ENCODE measurements at places on chromosomes 13 and 19.
A peak's percentile ranks its signal among the peaks of the same experiment; 100 is the strongest.

GRCh38 chr19:50897191-50897607, 14.0 kb downstream of the KLK4 start:
- DNase-seq = no peak

- peak; percentile 27 for DNase-seq
Measured at GRCh38 chr13:49165798-49166752, 54.1 kb upstream of the MLNR start.

- no peak for DNase-seq
Measured at GRCh38 chr19:42316223-42317211, 3.4 kb downstream of the TMEM145 start.

DNA sequence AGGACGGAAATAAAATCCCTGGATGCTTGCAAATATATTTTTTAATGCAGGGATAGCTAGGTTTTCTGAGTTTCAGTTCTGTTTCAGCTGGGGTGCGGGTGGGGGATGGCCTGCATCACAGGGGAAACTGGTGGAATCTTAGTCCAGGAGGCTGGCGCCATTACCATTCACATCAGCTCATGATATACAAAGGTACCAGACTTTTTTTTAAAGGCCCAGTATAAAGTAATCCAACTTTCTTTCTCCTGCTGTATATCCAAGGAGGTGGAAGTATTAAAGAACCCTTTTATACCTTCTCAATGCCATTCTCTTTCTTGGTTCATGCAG, 343.8 kb downstream of the KCNRG start:
- no peak for DNase-seq

DNA sequence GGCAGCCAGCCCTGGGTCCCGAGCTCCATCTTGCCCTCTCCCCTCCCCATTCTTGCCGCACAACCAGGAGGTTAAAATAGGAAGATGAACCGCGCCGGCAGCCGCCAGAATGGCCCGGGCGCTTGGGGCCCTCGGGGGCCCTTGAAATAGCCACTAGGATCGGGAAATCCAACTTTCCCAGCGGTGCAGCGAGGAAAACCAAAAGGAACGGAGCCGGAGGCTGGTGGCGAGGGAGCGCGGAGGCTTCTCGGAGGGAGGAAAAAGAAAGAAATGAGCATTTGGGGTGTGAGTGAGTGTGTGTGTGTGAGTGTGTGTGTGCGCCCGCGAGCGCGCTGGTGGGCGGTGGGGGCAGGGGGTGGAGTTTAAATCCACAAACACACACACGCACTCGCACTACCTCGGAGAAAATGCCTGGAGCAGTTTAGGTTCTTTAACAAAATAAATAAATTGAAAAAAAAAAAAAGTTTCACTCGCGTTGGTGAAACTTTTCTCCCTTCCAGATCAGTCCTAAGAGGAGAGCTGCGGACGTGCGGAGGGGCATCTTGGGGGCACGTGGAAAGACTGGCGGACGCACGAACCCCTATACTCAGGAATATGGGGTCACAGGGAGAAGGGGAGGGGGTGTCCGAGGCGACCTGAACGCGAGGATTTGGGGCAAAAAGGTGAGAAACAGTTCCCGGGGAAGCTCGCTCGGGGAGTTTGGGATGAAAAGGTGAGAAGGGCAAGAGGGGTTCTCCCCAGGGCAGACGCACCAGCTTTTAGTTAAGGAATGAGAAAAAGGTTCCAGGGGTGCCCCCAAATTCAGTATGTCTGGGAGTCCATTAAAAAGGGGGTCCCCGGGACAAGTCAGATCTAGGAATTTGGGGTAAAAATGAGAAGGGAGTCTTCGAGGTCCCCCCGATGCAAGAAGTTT, 1.3 kb downstream of the RFX2 start:
- peak; percentile 61 for DNase-seq

GRCh38 chr19:30111021-30111855, 169.2 kb downstream of the URI1 start:
- no peak for DNase-seq

DNA sequence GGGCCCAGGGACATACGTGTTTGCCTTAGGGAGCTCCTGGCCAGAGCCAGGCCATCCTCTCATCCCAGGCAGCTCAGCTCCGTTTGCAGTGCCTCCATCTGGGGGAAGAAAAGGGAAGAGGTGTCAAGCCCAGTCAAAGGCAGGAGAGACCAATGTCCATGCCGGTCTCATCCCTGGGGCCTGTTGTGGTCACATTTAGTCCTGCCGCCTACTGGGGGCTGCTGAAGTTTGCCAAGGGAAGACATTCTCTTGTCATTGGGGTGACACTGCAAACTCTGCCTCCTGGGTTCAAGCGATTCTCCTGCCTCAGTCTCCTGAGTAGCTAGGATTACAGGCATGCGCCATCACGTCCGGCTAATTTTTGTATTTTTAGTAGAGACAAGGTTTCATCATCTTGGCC, 195.2 kb downstream of the UQCRFS1 start:
- DNase-seq = no peak

DNA sequence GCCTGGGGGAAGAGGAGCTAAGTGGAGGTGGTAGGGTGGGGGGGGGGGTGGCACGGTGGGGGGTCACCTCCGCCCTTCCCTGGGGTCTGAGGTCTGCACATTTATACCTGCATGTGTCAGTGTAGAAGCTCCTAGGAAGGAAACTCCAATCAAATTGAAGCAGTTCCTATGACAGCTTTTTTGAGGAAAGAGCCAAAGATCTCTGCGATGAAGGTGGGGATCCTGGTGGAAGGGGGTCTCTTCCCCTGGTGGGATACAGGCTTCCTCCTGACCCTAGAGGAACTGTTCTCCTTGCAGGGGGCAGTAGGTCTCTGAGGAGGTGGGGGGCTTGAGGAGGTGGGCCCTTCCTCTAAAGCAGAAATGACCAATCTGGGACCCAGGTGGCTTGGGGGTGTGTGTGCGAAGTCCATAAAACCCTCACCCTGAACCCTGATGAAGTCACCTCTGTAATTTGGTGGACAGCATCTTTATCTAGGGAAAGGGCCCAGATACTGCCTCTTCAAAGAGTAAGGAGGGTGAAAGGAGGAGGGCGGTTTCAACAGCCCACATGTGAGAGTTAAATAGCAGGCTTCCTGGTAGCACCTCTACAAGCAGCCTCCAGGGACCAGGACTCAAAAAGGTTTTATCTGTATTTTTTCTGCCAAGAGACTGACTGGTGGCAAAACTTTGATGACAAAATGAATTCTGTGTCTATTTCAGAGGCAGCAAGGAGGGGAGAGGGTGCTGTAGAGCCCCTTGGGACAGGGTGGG, 12.9 kb downstream of the RANBP3 start:
- DNase-seq = peak; percentile 44

GRCh38 chr13:99251921-99252320, 6.3 kb downstream of the GPR18 start:
- no peak for DNase-seq

GRCh38 chr13:79340490-79340889, 65.6 kb downstream of the RBM26 start:
- no peak for DNase-seq

GRCh38 chr13:108120856-108121255, 94.5 kb downstream of the LIG4 start:
- DNase-seq = no peak

- no peak for DNase-seq
Measured at GRCh38 chr13:112446347-112446861, 70.2 kb downstream of the SPACA7 start.

GRCh38 chr19:38149661-38150061, 74.4 kb downstream of the DPF1 start:
- no peak for DNase-seq

DNA sequence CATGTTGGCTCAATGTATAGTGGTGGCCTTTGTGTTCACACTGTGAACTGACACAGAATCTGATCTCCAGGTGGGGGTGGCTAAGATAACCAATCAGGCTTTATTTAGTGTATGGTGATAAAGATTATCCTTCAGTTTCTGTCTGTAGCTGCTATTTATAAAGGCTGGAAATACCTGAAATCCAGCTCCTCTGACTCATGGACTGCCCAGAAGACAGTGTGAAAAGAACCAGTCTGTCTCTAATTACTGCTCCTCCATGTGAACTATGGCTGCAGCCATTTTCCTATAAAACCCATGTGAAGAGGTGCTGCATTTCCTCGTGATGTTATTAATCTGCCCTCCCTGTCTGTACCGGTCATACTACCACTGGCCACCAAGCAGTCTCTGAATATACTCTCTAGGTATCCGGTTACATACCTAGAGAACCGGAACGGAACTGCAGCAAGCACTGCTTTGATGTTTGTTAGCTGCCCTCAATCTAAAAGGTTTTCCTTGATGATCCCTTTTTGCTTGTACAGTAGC, 238.0 kb downstream of the LHFPL6 start:
- no peak for DNase-seq

DNA sequence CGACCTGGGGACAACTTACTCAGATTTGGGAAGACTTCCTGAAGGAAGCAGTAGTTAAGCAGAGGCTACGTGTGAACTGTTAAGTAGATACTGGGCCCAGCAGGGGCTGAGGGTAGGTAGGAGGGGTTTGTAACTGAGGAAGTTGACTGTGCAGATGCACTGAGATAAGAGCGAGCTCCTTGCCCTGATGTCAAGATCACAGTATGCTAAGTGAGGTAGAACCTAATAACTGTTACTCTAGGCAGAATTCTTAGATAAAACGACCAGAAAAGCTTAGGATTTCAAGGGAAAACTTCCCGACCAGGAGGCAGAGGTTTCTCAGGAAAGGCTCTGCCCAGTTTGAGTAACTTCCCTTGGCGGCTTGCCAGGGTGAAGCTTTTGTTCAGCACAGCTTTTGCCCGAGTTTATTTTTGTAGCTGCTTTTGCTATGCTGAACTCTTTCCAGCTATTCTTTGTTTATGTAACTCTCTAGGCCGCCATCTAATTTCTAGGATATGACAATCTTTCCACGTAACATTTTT, 632.1 kb downstream of the DIAPH3 start:
- peak; percentile 25 for DNase-seq

DNA sequence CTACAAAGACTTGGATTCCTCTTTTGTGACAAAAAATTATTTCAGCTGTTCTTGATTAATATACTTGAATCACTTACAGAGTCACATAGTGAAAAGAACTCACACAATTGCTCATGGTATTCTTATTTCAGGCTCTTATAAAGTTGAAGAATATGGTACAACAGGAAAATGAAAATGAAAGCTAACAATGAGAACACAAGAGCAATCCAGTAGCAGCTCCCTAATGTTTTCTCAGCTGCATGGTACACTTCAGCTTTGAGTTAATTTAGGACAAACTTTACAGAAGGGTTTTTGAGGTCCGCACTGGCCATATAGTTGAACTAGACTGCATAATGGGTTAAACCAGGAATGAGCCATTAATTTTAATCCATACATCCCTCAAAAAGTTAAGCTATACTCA, 1261.8 kb downstream of the SLITRK5 start:
- no peak for DNase-seq

DNA sequence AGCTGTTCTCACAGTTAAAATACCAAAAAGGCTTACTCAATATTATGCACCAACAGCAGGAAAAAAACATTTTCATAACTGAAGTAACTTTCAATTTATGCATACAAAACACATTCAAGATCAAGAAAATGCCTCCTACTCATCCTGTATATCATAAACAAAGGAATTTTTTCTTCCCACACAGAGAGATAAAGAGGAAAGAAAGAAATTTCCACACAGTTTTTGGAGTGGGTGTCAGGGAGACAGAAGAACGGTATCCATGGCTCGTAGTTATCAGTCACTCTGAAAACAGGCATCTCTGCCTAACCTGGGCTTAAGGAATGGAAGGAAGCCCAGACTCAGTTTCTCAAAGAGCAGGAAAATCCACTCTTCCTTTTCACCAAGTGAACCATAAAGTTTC, 92.4 kb upstream of the SIAH3 start:
- no peak for DNase-seq

- DNase-seq = no peak
Measured at GRCh38 chr19:36152352-36153091, at the start of gene COX7A1. Gene COX7A1 (minus strand): TSS chr19:36152447. CDS start chr19:36152407, 40 bp downstream.

- DNase-seq = no peak
Measured at GRCh38 chr13:26500618-26501320, 56.7 kb upstream of the WASF3 start.

DNA sequence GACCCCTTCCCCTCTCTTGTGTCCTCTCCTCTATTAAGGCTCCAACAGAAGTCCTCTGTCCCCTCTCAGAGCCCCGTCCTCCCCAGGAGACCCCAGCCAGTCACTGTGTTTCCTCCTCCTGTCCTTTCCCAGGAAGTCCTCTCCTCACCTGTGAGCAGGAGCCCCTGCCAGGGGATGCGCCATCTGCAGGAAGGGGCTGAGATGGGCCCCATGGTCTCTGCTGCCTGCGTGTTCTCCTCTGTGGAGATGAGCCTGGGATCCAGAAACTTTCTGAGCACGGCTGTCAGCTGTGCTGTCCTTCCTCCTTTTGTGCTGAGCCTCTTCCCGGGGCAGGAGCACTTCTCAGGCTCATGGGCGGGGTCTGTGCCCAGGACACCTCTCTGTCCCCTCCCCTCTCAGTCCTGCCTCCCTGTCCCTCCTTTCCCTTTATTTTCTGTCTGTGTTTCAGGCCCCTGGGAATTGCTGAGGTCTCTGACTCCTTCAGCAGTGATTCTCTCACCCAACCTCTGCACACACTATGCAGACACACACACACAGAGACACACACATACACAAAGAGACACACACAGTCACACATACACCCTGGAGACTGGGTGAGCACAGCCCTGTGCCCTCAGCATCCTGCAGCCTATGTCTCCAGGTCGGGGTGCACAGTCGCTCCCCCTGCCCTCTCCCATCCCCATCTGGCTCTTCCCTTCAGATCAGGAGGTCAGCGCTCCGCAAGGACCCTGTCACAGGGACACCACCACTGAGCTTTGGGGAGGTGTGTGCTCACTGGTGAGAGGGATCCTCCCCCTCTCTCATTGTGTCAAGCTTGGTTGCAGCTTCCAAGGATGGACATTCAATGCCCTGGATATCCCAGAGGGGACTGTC, at the start of gene CEACAM8:
CEACAM8 (minus strand) TSS at position 308 of the 873 bp plus-strand sequence; CDS start at position 212, 96 bp downstream.
- no peak for DNase-seq

DNA sequence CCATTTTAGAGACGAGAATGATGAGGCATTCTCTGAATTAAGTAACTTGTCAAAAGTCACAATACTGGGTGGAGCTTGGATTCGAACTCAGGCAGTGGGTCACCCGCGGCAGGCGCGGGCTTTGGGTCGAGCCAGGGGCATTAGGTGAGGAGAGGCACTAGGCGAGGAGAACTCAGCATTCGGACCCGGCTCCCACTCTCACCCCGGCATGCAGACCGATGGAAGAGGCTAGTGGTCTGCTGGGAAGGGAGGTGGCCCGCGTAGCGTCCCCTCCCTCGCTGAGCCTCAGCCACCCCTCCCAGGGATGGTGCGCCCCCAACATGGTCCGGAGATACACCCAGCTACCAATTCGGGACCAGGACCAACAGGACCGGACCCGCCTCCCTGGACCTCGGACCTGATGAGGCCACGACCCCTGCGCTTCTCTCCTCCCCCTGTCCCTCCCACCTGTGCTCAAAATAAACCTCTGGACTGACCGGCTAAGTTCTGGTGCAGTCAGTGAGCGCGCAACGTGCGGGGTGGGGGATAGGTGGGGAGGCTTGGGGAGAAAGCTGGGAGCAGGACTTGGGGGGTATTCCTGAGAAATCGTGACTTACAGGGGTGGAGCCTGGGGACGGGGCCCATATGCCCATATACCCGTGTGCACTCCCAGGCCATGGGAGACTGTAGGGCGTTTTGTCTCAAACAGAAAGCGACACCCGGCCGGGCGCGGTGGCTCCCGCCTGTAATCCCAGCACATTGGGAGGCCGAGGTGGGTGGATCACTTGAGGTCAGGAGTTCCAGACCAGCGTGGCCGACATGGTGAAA, 1.3 kb upstream of the SNAPC2 start:
- DNase-seq = no peak

- no peak for DNase-seq
Measured at GRCh38 chr13:30718661-30719524, 16.4 kb upstream of the ALOX5AP start.
